ENCODE measurements at places on chromosomes 7 and 10. TPM values are rescaled to one million over a fixed set of nuclear protein-coding genes. Genes with fewer than 3 reads are reported as not detected.

The GSDME gene
- 8.2 TPM for total RNA-seq

The TMEM236 gene
- total RNA-seq: 5.9 TPM

GRCh38 chr10:31197886-31198285, 121.1 kb upstream of the ZEB1 start:
- no peak for DNase-seq
- no peak overlapping the region for H3K27ac ChIP-seq
- no peaks in the 10 kb centered on the region for H3K36me3 ChIP-seq

DNA sequence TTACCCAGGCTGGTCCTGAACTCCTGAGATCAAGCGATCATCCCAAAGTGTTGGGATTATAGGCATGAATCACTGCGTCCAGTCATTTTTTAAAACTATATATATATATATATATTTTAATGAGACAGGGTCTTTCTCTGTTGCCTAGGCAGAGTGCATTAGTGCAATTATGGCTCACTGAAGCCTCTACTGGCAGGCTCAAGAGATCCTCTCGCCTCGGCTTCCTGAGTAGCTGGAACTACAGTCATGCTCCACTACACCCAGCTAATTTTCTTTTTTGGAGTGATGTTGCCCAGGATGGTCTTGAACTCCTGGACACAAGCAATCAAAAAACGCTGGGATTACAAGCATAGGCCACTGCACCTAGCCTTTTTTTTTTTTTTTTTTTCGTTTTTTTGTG, 55.3 kb upstream of the KAT6B start:
- H3K4me1 ChIP-seq: no peaks in the 10 kb centered on the region
- no peak overlapping the region for H3K4me3 ChIP-seq
- no peak for DNase-seq

DNA sequence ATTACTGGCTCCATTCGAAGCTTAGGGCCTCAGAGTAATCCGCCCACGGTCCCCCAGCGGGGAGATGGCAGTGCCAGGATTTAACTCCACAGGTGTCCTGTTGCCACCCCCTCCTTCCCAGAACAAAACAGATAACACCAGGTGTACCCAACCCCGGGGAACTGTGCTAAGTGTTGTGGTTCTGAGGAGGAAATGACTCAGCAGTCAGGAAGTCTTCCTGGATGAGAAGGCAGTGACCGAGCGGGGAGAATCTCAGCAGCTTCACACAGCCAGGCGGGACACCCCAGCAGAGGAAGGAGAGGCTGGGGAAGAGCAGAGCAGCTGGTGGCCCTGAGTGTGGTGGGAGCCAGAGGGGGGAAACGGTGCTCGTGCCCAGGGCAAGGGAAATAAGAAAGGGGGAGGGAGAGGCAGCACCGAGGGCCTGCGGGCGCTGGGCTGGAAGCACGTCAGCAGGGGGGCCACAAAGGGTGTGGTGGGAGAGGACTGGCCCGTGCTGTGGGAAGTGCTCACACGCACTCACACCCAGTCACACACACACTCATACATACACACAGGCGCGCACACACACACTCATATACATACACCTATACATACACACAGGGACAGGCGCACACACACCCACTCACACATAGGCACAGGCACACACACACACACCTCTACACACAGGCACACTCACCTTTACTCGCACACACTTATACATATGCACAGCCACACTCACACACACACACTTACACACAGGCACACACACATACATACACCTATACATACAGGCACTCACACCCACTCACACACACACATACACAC, 59.8 kb upstream of the CHST15 start:
- peak; percentile 58 for DNase-seq
- H3K27me3 ChIP-seq: no peaks in the 10 kb centered on the region
- no peaks in the 10 kb centered on the region for H3K36me3 ChIP-seq
- H3K4me1 ChIP-seq: peaks cover 40% of the 10 kb centered on the region
- peak overlapping the region; percentile 8 for H3K4me3 ChIP-seq
- peak overlapping the region; percentile 71 for H3K27ac ChIP-seq

- DNase-seq: no peak
- no peaks in the 10 kb centered on the region for H3K4me1 ChIP-seq
- H3K36me3 ChIP-seq: no peaks in the 10 kb centered on the region
These were observed 19.6 kb upstream of the SMNDC1 start for GRCh38 chr10:110324201-110324804.

- no peak overlapping the region for H3K4me3 ChIP-seq
- DNase-seq: no peak
- peak overlapping the region; percentile 46 for H3K27ac ChIP-seq
- H3K27me3 ChIP-seq: no peaks in the 10 kb centered on the region
- H3K36me3 ChIP-seq: no peaks in the 10 kb centered on the region
- peaks cover 97% of the 10 kb centered on the region for H3K4me1 ChIP-seq
These were observed 21.5 kb downstream of the ZMIZ1 start for GRCh38 chr10:79090134-79090803.
